Urinary bladder (tissue), 4 donors: ENCODE measurements at places on chromosomes 12 and 14. TPM values are rescaled to one million over a fixed set of nuclear protein-coding genes. Genes with fewer than 3 reads are reported as not detected.

Gene ZNF641
- 43.7 TPM for total RNA-seq

Gene FITM1
- 4.2 TPM for total RNA-seq

Gene SPIC
- 0.42 TPM for total RNA-seq

Gene LRRIQ1
- total RNA-seq, result 0.79 TPM

Gene GPR135
- total RNA-seq, result 9.7 TPM

Gene BEST3
- total RNA-seq, result 4.4 TPM

Gene HNF1A
- not detected for total RNA-seq

Gene CDKN3
- 25.4 TPM for total RNA-seq

Gene ACOT4
- 1.6 TPM for total RNA-seq

Gene RFLNA
- 6.0 TPM for total RNA-seq

Gene LRCOL1
- total RNA-seq, result not detected

Gene SERPINA9
- not detected for total RNA-seq

Gene NRXN3
- 3.9 TPM for total RNA-seq

Gene C12orf60
- total RNA-seq, result 3.6 TPM

Gene RHNO1
- 27.4 TPM for total RNA-seq

Gene OVCH1
- total RNA-seq, result 0.37 TPM

Gene SLC25A21
- total RNA-seq, result 1.8 TPM

Gene ENO2
- 9.7 TPM for total RNA-seq

Gene PPP4R4
- 0.37 TPM for total RNA-seq

Gene EIF2B1
- 26.7 TPM for total RNA-seq

Gene GLRX5
- total RNA-seq, result 28.9 TPM

Gene SYNDIG1L
- total RNA-seq, result not detected

Gene ANG
- 7.8 TPM for total RNA-seq

Gene FIGNL2
- 0.53 TPM for total RNA-seq

Gene SCNN1A
- total RNA-seq, result 5.7 TPM
